Muscle of leg (tissue), 16 donors: ENCODE measurements at places on chromosomes 11 and 22. TPM values are rescaled to one million over a fixed set of nuclear protein-coding genes. Genes with fewer than 3 reads are reported as not detected.

The CD3D gene
- polyA plus RNA-seq, result 0.29 TPM

GRCh38 chr22:31497148-31497938 is 1.0 kb downstream of the SFI1 start:
- DNase-seq, result no peak

GRCh38 chr11:42661942-42662341 is 649.9 kb upstream of the API5 start:
- DNase-seq, result no peak

The XRCC6 gene
- 212 TPM for polyA plus RNA-seq

DNA sequence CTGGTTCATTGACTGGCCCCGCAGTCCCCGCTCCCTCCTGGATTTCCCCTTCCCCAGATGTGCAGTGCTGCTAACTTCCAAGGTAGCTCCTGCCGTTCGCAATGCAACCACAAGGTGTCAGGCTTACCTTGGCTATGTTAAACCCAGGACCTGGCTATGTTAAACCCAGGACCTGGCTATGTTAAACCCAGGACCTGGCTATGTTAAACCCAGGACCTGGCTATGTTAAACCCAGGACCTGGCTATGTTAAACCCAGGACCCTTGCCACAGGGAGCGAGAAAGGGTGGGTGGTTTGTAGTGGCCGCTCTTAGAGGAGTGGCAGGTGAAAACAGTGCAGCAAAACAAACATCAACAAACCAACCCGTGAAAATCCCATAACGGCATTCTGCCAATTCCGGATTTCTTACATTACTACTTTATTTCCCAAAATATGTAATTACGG is 2.9 kb upstream of the ADAMTS8 start:
- peak; percentile 81 for DNase-seq

The POLR2F gene
- polyA plus RNA-seq, result 45.3 TPM

GRCh38 chr11:62536301-62536957 is 10.2 kb downstream of the AHNAK start:
- no peak for DNase-seq

GRCh38 chr22:22552630-22553029 is 6.4 kb downstream of the PRAME start:
- peak; percentile 32 for DNase-seq

DNA sequence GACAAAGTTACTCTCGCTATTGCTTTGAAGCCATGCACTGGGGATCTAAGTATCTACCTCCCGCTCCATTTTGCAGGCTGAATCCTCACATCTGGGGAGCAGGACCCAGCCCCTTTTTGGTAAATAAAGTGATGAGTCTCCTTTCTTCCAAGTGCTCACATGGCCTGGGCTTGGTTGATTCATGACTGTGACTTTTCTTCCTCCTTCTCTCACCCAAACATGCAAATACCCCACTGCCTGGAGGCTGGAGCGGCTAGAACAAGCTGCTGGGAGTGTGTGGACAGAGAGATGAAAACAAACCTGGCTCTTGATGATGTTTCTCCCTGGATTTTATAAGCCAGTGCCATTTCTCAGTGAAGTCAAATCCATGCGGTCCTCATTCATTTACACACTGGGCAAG is 72.7 kb downstream of the TRIM29 start:
- DNase-seq, result no peak

The NPAS4 gene
- 0.23 TPM for polyA plus RNA-seq

GRCh38 chr11:10308201-10308954 is 3.5 kb downstream of the ADM start:
- no peak for DNase-seq

The FIBIN gene
- 47.9 TPM for polyA plus RNA-seq

GRCh38 chr22:32237906-32238305 is 17.2 kb downstream of the SLC5A4 start:
- no peak for DNase-seq

DNA sequence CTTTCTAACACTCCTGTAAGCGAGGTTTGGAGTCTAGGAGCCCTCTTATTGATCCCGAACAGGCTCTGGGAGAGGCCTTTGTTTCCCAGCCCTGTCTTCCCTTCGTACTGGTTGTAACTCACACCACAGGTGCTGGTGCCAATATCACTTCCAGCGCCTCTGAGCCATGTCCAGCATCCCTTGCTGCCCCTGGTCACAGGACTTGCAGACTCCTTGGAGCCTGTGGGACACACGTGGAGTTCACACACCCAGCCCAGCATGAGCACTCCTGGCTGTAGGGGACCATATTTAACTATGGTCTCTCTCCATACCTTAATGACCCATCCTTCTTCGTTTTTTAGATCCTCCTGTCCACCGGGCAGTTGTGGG is 2.2 kb downstream of the ZBTB16 start:
- no peak for DNase-seq

The GGTLC2 gene
- polyA plus RNA-seq, result not detected

The SCGB1A1 gene
- not detected for polyA plus RNA-seq

GRCh38 chr22:45781966-45782365 is 110.3 kb downstream of the ATXN10 start:
- no peak for DNase-seq

DNA sequence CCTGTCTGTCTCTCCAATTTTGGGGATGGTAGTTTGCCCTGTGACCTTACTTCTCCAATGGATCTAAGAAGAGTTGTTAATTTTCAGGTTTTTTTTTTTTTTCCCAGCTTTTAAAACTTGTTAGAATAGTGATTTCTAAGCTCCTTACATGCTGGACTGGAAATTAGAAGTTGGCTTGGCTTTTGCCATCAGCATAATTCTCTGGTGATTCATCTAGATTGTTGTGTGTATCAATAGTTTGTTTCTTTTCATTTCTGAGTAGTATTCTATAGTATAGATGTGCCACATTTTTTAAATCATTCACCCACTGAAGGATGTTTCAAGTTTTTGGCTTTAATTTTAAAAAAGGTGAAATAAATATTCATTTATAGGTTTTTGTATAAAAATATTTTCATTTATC is 51.4 kb downstream of the ADAMTS15 start:
- DNase-seq, result no peak

DNA sequence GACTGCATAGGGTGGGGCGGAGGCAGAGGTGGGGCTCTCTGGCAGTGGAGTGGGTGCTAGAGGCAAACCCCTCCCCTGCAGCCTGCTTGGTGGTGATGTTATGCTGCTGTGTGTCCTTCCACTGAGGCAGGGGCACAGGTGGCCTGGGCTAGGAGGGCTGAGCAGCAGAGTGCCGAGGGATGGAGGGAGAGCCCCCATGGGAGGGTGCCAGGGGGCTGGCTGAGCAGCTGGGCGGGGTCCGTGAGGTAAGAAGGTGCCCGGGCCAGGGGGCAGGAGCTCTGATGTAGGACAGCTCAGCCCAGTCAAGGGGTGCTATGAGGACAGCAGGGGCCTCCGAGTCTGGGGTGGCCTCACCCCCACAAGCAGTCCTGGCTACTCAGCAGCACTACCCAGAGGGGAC is 4.2 kb downstream of the CLDN5 start:
- DNase-seq, result no peak

GRCh38 chr22:28742562-28742962 is 723 bp downstream of the HSCB start:
- DNase-seq, result no peak

- DNase-seq, result no peak
Measured at GRCh38 chr11:75514596-75514995, 11.1 kb downstream of the GDPD5 start.

DNA sequence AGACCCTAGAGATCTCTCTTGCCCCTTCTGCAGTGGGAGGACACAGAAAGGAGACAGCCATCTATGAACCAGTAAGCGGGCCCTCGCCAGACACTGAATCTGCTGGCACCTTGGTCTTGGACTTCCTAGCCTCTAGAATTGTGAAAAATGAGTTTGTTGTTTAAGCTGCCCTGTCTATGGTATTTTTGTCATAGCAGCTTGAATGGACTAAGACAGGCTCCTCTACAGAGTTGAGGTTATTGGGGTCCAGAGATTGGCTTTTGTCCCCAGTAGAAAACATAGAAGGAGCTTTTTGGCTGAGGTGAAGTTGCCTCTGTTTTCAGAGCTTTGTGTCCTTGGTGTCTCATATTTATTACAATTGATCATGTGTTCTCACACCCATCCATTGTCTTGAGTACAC is 77.2 kb downstream of the STIM1 start:
- no peak for DNase-seq

GRCh38 chr11:61972672-61973475 is 5.4 kb upstream of the FTH1 start:
- peak; percentile 79 for DNase-seq

DNA sequence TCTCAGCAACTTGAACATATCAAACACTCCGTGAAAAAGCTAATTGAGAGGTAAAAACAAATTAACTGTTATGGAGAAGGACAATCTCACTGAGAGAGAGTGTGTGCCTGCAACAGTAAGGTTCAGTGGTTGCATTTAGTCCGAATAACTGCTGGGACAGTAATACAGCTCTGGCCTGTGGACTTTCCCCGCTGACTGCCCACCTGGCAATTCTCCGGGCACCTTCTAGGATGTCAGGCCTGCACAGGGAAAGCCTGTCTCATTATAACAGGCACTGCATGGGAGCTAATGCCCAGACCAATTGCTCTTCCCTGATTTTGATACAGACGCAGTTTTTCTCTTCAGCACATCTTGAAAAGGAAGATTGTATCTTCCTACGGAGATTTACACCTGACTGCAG is 251.0 kb downstream of the DCDC1 start:
- no peak for DNase-seq

- DNase-seq, result peak; percentile 72
Measured at GRCh38 chr11:13262096-13262495, 15.5 kb upstream of the BMAL1 start.

GRCh38 chr22:33529424-33530113 is 390.7 kb downstream of the LARGE1 start:
- no peak for DNase-seq

The DGCR6 gene
- 44.7 TPM for polyA plus RNA-seq
